ENCODE measurements at places on chromosomes 3 and 15.

GRCh38 chr3:57557085-57557537, 1.0 kb downstream of the PDE12 start:
- peak overlapping the region; percentile 88 for H3K27ac ChIP-seq
- peak; percentile 48 for DNase-seq
- peaks cover 53% of the 10 kb centered on the region for H3K4me1 ChIP-seq
- H3K36me3 ChIP-seq = peaks cover 51% of the 10 kb centered on the region

GRCh38 chr15:78210349-78210717, 24.0 kb downstream of the ACSBG1 start:
- H3K27me3 ChIP-seq = peaks cover 5% of the 10 kb centered on the region
- H3K4me1 ChIP-seq = no peaks in the 10 kb centered on the region

- no peaks in the 10 kb centered on the region for H3K27me3 ChIP-seq
- no peaks in the 10 kb centered on the region for H3K4me1 ChIP-seq
- H3K27ac ChIP-seq = no peak overlapping the region
- no peaks in the 10 kb centered on the region for H3K36me3 ChIP-seq
- no peak overlapping the region for H3K4me3 ChIP-seq
These were observed 126.2 kb upstream of the SYNPR start for GRCh38 chr3:63151897-63152296.

DNA sequence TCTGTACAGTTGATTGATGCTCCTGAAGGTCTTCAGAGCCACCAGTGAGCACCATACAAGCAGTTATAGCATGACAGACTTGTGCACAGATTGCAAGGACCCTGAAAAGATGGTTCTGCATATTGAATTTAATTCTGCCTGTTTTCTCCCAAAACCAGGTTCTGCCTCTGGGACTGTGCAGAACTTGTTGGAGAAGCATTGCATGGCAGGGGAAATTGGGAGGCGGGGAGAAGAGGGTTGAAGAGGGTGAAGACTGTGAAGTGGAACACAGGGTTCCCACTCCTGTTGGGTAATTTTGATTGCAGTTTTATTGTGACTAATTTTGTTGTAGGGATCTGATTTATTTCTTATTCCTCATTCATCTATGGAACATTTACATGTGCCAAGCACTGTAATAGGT, 10.3 kb downstream of the ZNF80 start:
- no peaks in the 10 kb centered on the region for H3K36me3 ChIP-seq
- no peaks in the 10 kb centered on the region for H3K4me1 ChIP-seq
- no peak overlapping the region for H3K4me3 ChIP-seq
- H3K27me3 ChIP-seq = no peaks in the 10 kb centered on the region

GRCh38 chr15:73004462-73004861, 47.8 kb upstream of the NEO1 start:
- H3K4me1 ChIP-seq = no peaks in the 10 kb centered on the region
- H3K27ac ChIP-seq = no peak overlapping the region
- no peaks in the 10 kb centered on the region for H3K36me3 ChIP-seq

- no peaks in the 10 kb centered on the region for H3K27me3 ChIP-seq
- H3K4me3 ChIP-seq = no peak overlapping the region
These were observed 13.5 kb upstream of the GRAMD1C start for GRCh38 chr3:113825090-113825489.

DNA sequence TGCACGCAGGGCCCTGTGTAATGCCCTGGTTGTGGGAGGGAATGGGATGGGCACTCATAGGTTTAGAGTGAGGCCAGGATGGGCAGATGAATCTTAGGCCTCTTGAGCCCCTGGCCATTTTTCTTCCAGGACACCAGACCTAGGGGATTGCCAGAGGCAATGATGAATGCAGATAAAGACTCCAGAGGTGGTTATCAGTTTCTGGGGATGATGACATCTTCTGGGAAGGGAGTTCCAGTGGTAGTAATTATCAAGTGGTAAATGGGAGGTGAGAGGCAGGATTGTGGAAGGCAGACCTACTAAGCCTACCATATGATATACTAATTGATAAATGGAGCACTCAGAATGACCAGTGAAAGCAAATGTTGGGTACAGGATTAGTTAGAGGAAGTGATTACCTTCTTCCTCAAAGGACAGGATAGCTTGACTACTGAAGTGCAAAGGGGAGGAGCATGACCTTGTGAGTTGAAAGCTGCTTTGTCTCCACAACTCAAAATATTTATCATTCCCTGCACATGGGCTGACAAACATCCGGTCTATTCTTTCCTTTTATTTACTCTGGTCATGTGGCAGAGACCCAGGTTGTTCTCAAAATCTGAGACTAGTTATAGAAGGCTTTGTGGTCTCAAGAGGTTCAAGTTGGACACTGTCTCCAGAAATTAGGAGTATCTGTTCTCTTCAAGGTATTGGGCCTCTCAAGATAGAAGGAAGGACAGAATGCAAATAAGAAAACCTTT, 10.2 kb upstream of the MAPK6 start:
- no peak overlapping the region for H3K27ac ChIP-seq
- no peak overlapping the region for H3K4me3 ChIP-seq
- no peaks in the 10 kb centered on the region for H3K4me1 ChIP-seq
- no peak for DNase-seq
- H3K27me3 ChIP-seq = no peaks in the 10 kb centered on the region

GRCh38 chr3:43093974-43094373, 11.9 kb downstream of the POMGNT2 start:
- H3K36me3 ChIP-seq = no peaks in the 10 kb centered on the region
- no peaks in the 10 kb centered on the region for H3K27me3 ChIP-seq
- H3K4me1 ChIP-seq = no peaks in the 10 kb centered on the region
- DNase-seq = no peak

DNA sequence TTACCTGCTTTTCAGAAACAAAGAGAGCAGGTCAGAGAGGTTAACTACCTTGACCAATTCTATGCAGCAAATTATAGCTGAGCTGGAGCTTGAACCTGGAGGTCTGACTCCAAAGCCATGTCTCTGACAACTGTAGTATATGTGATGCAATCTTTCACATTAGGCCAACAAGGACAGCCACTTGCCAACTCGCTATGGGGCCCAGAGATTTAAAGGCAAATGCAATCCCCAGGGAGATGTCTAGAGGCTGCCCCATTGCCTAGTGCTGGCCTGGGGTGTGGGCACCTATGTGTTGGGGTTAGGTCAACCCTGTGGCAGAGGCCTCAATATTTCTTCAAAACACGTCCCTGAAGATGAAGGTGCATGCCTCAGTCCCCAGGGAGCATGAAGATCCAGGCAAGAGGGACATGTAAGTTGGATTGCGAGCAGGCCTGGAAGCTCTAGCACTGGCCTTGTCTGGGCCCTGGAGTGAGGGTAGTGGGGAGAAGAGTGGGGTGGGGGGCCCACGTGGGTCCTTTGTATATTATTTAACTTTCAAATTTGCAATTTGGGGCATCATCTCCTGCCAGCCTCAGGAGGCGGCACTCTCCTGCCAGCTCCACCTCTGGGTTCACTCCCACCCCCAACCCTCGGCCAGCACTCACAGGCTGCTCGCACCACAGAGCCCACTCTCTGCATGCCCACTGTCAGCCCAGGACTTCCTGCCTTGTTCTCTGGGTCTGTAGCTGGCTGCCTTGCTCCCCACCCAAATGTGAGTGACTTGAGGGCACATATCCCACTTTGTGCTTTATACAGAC, 64.3 kb downstream of the SLC12A8 start:
- H3K4me3 ChIP-seq = no peak overlapping the region
- no peaks in the 10 kb centered on the region for H3K4me1 ChIP-seq
- H3K27ac ChIP-seq = no peak overlapping the region

GRCh38 chr3:179348325-179349013, 960 bp downstream of the MFN1 start:
- H3K27ac ChIP-seq = peak overlapping the region; percentile 98
- DNase-seq = no peak
- H3K4me3 ChIP-seq = peak overlapping the region; percentile 77
- H3K27me3 ChIP-seq = no peaks in the 10 kb centered on the region

DNA sequence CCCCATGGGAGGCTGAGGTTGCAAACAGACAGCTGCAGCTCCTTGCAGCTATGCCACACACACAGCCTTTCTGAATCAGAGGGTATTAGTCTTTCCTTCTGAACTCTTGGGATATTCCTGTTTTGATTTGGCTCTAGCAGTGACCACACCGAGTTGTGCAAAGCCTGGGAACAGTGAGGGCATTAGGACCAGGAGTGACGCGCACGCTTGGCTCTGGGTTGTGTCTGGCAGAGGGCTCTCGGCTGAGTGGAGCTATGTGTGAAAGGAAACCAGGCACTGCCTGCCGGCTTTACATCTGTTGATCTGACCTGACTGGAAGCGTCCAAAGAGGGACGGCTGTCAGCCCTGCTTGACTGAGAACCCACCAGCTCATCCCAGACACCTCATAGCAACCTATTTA, at the start of gene GALNT15:
TSS of gene GALNT15 (plus strand) at position 292 of the 400 bp plus-strand sequence. CDS start 472 bp downstream, outside the sequence.
- no peak within 1 kb of the TSS for H3K4me3 ChIP-seq
- peaks cover 10% of the 10 kb centered on the region for H3K4me1 ChIP-seq
- no peaks in the 10 kb centered on the region for H3K36me3 ChIP-seq
- peaks cover 30% of the 10 kb centered on the region for H3K27me3 ChIP-seq
- DNase-seq = no peak

GRCh38 chr3:195012100-195012499, 258.9 kb downstream of the XXYLT1 start:
- H3K36me3 ChIP-seq = no peaks in the 10 kb centered on the region
- no peak overlapping the region for H3K4me3 ChIP-seq
- no peak overlapping the region for H3K27ac ChIP-seq
- H3K4me1 ChIP-seq = peaks cover 4% of the 10 kb centered on the region
- peaks cover 13% of the 10 kb centered on the region for H3K27me3 ChIP-seq

GRCh38 chr3:157061265-157061664, 98.7 kb downstream of the CCNL1 start:
- H3K27ac ChIP-seq = no peak overlapping the region
- H3K4me1 ChIP-seq = no peaks in the 10 kb centered on the region
- H3K36me3 ChIP-seq = no peaks in the 10 kb centered on the region
- H3K27me3 ChIP-seq = peaks cover 13% of the 10 kb centered on the region

DNA sequence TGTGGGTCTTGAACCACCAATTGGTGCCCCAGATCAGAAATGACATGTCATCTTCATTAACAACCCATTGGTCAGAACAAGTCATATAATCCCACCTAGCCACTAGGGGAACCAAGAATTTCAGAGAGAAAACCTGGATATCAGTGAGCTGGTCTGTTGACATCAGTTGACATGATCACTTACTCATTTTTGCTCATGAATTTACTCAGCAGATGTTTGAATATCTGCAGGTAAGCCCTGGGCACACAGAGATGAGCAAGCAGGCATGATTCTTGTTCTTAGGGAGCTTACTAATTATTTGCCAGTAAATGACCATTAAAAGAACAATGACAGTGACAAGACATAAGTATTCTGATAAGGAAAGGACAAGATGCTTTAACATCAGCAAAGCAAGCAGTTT, 64.3 kb upstream of the PLCL2 start:
- H3K36me3 ChIP-seq = no peaks in the 10 kb centered on the region
- no peak for DNase-seq
- H3K27ac ChIP-seq = no peak overlapping the region
- no peaks in the 10 kb centered on the region for H3K27me3 ChIP-seq
- H3K4me3 ChIP-seq = no peak overlapping the region
- H3K4me1 ChIP-seq = peaks cover 14% of the 10 kb centered on the region

- no peaks in the 10 kb centered on the region for H3K27me3 ChIP-seq
- H3K4me3 ChIP-seq = no peak overlapping the region
- H3K27ac ChIP-seq = no peak overlapping the region
- DNase-seq = no peak
These were observed 6.4 kb upstream of the TBC1D2B start for GRCh38 chr15:78083687-78084448.

- DNase-seq = no peak
- no peaks in the 10 kb centered on the region for H3K4me1 ChIP-seq
- H3K27ac ChIP-seq = no peak overlapping the region
- H3K4me3 ChIP-seq = no peak overlapping the region
- H3K36me3 ChIP-seq = no peaks in the 10 kb centered on the region
These were observed 43.1 kb downstream of the AMOTL2 start for GRCh38 chr3:134330883-134331810.

- H3K4me3 ChIP-seq = no peak overlapping the region
- H3K4me1 ChIP-seq = peaks cover 42% of the 10 kb centered on the region
- H3K27ac ChIP-seq = no peak overlapping the region
- DNase-seq = no peak
- H3K36me3 ChIP-seq = no peaks in the 10 kb centered on the region
These were observed 2.3 kb upstream of the DLL4 start for GRCh38 chr15:40926659-40927494.

- no peak overlapping the region for H3K4me3 ChIP-seq
- no peaks in the 10 kb centered on the region for H3K36me3 ChIP-seq
- H3K27me3 ChIP-seq = peaks cover 3% of the 10 kb centered on the region
These were observed 49.2 kb downstream of the LSM3 start for GRCh38 chr3:14227856-14228255.

GRCh38 chr3:123559040-123559861, 25.6 kb downstream of the HACD2 start:
- DNase-seq = peak; percentile 12
- no peaks in the 10 kb centered on the region for H3K27me3 ChIP-seq
- H3K4me3 ChIP-seq = no peak overlapping the region

DNA sequence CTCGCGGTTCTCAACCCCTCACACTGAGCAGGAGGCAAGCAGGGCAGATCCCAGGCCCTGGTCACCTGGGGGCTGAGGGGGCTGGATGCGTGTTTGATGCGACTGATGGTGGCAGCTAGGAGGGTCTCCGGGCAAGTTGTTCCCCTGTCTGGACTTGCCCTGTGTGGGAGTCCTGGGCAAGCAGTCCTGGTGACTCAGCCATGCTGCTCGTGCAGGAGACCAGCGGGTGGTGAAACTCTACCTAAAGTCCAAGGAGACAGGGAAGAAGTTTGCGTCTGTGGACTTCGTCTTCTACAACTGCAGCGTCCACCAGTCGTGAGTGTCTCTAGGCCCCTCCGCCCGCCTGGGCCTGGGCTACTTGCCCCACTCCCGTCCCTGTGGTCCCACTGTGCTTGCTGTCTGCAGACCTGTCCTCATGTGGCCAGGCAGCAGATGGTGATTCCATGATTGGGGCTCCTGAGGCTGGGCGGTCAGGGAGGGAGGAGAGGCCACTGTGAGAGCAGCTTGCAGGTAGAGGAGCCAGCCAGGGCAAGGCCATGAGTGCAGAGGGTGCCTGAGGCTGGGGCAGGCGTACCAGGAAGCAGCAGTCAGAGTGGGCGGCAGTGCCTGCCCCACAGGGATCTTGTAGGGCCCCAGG, 23.1 kb downstream of the PLXNA1 start:
- H3K4me1 ChIP-seq = no peaks in the 10 kb centered on the region
- H3K27ac ChIP-seq = no peak overlapping the region
- H3K4me3 ChIP-seq = no peak overlapping the region

DNA sequence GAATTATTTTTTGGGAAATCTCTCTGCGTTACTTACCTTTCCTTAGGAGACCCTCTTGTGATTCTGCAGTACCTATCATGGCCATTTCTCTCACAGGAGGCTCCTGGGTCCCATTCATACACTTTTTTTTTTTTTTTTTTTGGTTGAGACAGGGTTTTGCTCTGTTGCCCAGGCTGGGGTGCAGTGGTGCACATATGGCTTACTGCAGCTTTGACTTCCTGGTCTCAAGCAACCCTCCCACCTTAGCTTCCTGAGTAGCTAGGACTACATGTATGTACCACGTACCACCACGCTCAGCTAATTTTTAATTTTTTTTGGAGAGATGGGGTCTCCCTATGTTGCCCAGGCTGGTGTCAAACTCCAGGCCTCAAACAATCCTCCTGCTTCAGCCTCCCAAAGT, 36.1 kb downstream of the TRAK1 start:
- DNase-seq = no peak
- no peaks in the 10 kb centered on the region for H3K4me1 ChIP-seq

GRCh38 chr3:86788371-86788770, 202.6 kb downstream of the VGLL3 start:
- H3K4me1 ChIP-seq = no peaks in the 10 kb centered on the region
- no peak overlapping the region for H3K4me3 ChIP-seq
- no peak overlapping the region for H3K27ac ChIP-seq
- DNase-seq = no peak
- H3K27me3 ChIP-seq = no peaks in the 10 kb centered on the region
- no peaks in the 10 kb centered on the region for H3K36me3 ChIP-seq
